ENCODE measurements at places on chromosomes 5 and 9.

- no peaks in the 10 kb centered on the region for H3K36me3 ChIP-seq
- no peak within 1 kb of the TSS for H3K4me3 ChIP-seq
- no peaks in the 10 kb centered on the region for H3K4me1 ChIP-seq
- no peak for DNase-seq
- no peak within 1 kb of the TSS for H3K27ac ChIP-seq
- no peaks in the 10 kb centered on the region for H3K27me3 ChIP-seq
Measured at GRCh38 chr5:180209137-180209581, at the start of gene RASGEF1C. Gene RASGEF1C, minus strand, starts transcription at chr5:180209211. Its CDS starts 71,159 bp downstream, at chr5:180138052.

GRCh38 chr5:23991406-23991805 lies 484.0 kb downstream of the PRDM9 start:
- H3K27me3 ChIP-seq = no peaks in the 10 kb centered on the region
- DNase-seq = peak; percentile 3
- no peak overlapping the region for H3K27ac ChIP-seq
- no peaks in the 10 kb centered on the region for H3K36me3 ChIP-seq
- no peak overlapping the region for H3K4me3 ChIP-seq
- H3K4me1 ChIP-seq = no peaks in the 10 kb centered on the region

DNA sequence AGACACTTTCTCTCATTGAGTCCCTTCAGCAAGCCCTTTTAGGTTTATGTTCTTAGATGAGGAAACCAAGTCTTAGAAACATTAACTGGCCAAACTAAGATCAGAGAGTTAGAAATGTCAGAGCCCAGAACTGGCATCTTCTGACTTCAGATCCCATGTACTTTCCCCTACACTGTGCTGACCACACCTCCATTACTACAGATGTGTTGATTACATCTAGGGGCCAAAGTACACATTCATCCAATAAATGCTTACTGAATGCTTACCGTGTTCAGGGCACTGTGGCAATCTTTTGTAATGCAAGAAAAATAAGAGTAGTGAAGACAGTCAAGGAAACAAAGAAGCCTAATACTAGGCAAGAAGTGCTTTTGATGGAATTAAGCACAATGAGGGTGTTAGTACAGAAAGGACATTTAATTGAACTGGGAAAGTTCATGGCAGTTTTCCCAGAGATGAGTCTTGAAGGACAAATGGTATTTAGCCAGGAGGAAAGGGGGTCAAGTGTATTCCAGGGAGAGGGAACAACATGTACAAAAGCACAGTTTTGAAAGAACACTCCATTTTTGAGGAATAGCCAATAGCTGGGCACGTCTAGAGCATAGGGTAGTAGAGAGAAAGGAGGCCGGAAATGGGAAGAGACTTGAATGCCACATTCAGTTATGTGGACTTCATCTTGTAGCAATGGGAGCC lies 89.7 kb upstream of the CDKN2B start:
- no peak overlapping the region for H3K4me3 ChIP-seq
- DNase-seq = no peak
- H3K4me1 ChIP-seq = no peaks in the 10 kb centered on the region
- no peak overlapping the region for H3K27ac ChIP-seq
- 0 out of 2 replicates have a peak, but pooled peaks cover 3% of the 10 kb centered on the region for H3K27me3 ChIP-seq
- H3K36me3 ChIP-seq = no peaks in the 10 kb centered on the region

DNA sequence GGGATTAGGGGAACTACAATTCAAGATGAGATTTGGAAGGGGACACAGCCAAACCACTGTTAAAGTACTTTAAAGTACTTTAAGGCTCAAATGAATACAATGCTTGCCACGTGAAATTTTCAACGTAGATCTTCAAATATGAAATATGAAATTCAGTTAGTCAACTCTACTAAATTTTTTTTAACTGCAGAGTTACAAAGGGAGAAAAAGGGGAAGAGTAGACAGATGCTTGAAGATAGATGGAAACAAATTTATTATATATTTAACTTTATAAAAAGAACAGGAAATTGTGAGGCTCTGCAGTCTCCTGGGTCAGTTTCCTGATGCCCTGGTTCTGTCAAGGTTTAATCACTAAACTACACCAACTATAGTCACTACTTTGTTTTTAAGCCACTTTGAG lies 785.5 kb upstream of the DMAC1 start:
- H3K27ac ChIP-seq = no peak overlapping the region
- no peak for DNase-seq
- no peaks in the 10 kb centered on the region for H3K27me3 ChIP-seq
- no peak overlapping the region for H3K4me3 ChIP-seq

- no peaks in the 10 kb centered on the region for H3K27me3 ChIP-seq
- DNase-seq = no peak
- H3K4me3 ChIP-seq = no peak overlapping the region
- H3K4me1 ChIP-seq = no peaks in the 10 kb centered on the region
- H3K27ac ChIP-seq = no peak overlapping the region
Measured at GRCh38 chr5:55629815-55630214, 82.3 kb downstream of the SLC38A9 start.

- no peak overlapping the region for H3K4me3 ChIP-seq
- H3K36me3 ChIP-seq = no peaks in the 10 kb centered on the region
- no peak overlapping the region for H3K27ac ChIP-seq
- no peaks in the 10 kb centered on the region for H3K27me3 ChIP-seq
Measured at GRCh38 chr5:180199390-180199789, 9.6 kb downstream of the RASGEF1C start.

All from GM12878 (cell line).